ENCODE measurements at places on chromosomes 1 and 21.

- no peak for DNase-seq
Observed at GRCh38 chr21:36551731-36552433, 72.0 kb upstream of the CLDN14 start.

GRCh38 chr1:160328184-160328583 lies 14.9 kb downstream of the COPA start:
- DNase-seq, result no peak

DNA sequence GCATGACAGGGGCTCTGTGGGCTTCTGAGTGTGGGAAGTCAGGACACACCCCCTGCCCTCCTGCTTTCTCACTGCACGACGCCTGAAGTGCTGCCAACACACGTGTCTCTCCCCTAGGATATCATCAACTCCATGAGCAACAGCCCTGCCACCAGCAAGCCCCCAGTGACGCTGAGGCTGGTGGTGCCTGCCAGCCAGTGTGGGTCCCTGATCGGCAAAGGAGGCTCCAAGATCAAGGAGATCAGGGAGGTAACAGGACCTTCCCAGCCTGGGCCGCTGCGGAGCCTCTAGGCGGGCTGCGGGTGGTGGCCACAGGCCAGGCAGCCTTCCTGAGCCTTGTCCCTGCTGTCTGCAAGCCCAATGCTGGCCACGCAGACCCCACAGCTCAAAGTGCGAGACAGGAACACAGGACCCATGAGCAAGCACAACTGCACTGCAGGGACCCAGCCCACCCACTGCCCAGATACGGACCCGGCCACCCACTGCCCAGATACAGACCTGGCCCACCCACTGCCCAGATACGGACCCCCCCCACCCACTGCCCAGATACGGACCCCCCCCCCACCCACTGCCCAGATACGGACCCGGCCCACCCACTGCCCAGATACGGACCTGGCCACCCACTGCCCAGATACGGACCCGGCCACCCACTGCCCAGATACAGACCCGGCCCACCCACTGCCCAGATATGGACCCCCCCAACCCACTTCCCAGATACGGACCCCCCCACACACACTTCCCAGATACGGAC lies 72.2 kb upstream of the COL6A1 start:
- no peak for DNase-seq

- no peak for DNase-seq
Observed at GRCh38 chr1:76925825-76926224, 58.5 kb downstream of the ST6GALNAC5 start.

DNA sequence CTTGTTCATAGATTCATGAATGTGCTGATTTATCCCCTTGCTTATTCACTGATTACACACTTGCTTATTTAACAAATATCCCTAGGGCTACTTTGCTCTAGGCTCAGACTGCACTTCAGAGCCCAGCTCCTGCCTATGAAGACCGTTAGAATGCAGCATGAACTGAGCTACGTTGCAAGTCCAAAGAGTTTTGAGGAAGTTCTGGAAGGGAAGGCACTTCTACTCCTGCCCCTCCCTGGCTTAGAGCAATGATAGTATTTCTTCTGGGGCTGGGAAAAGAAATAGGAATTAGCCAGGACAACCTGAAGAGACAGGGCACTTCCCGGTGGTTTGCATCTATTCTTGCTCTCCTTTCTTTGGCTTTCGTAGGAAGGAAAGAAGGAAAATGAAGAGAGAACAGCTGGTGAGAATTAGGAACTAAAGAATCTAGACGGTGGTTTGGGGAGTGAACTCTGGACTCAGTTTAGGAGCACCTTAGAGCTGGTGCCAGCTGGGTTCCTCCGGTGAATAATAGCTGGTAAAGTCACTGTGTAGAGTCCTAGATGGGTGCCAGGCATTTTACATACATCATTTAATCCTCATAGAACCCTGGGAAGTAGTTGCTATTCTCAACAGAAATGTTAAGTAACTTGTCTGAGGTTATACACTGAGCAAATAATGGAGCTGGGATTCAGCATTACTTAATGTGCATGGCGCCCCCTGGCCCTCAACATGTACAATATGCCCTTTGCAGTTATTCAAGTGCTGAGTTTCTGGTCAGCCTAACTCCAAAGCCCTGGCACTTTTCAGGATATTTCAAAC lies 65.9 kb downstream of the NDUFS5 start:
- no peak for DNase-seq

DNA sequence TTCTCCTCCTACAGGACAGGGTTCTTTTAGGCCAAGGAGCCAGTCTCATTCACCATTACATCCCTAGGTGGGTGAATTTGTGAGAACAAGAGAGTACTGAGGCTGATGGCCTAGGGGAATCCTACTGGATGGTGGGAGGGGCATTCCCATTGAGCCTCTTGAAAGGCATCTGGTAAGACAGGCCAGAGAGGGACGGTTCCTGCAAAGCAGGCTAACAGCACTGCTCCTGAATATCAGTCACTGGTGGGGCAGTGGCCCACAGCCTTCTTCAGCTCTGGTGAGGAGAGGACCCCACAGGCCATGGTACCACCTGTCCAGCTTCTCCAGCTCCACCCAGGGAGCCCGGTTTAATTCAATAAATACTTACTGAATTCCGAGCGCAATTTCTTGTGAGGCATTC lies 125.9 kb upstream of the EDN2 start:
- DNase-seq, result no peak

- no peak for DNase-seq
Observed at GRCh38 chr1:30312226-30312625, 411.2 kb downstream of the MATN1 start.

DNA sequence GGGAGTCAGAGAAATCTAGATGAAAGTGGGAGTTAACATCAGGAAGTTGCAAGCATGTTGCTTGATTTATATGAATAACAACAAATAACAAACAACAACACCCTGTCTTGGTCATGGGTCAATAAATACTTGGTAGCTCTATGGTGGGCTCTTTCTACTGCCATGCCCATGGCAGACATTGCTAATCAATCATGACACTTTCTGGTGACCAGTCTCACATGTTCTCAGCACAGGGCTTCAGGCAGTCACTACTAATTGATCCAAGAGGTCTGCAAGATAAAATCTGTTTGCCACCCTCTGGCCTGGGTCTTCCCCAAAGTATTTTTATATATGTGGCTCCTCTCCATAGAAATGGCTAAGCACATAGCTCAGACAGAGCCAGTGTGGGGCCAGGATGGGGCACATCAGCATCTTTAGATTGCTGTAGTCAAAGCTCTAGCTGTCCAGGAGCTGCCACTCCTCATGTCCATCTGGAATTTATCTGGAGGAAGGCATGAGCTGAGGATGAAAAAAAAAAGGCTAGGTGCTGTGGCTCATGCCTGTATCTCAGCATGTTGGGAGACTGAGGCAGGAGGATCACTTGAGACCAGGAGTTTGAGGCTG lies 51.2 kb downstream of the STUM start:
- no peak for DNase-seq

DNA sequence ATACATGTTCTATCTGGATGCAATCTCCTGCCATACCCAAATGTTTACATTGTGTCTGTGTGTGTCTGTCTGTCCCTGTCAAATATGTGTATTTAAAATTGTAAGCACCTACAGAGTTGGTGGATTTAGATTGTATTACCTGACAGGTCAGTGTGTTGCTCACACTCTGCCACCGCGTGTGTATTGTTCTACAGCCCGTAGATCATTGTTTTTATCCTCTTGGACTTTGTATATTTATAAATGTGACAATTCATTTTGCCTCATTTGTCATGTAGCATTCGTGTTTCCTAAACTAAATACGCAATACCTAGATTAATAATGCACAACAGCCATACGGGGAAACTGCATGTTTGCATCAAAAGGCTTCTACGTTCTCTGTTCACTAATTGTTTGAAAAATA lies 634 bp downstream of the ALG14 start:
- no peak for DNase-seq

DNA sequence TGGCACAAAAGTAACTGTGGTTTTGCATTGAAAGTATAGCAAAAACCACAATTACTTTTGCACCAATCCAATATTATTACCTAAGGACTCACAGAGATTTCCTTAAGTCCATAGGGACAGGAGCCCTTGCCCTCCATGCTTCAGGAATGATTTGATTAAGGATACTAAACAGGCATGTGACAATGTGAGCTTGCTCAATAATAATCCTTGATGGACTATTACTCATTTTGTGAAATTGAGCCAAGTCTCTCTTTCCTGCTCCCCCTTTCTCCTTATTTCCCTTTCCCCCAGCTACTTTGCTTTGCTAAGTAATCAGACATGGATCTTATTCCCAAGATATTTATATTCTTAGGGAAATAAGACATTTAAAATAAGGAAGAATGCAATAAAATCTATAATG lies 21.6 kb upstream of the RGL1 start:
- no peak for DNase-seq

DNA sequence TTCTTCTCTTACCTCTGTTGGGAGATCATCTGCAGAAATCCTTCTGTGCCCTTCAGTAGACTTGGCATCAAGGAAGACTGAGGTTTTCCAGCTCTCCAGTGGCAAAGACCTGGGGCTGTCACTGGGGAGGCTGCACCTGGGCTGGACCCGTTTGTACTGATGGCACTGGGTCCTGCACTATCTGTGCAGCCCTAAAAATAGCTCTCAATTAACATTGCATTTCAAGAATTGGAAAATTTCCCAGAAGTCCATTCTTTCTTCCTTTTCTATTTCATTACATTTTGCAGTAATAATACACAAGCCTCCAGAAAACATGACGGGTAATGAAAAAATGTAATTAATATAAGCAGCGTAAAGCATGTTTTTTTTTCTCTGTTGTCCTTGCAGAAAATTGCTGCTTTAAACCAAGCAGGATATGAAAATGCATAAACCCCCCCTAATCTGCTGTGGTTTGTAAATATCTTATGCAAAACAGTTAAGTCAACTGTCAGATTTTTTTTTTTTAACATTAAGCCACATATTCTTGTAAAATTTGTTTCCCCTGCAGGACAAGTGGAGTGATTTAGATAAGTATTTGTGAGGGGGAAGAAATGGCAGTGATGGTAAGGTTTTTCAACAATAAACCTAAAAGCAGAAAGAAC lies 64.9 kb downstream of the LMO4 start:
- DNase-seq, result no peak

DNA sequence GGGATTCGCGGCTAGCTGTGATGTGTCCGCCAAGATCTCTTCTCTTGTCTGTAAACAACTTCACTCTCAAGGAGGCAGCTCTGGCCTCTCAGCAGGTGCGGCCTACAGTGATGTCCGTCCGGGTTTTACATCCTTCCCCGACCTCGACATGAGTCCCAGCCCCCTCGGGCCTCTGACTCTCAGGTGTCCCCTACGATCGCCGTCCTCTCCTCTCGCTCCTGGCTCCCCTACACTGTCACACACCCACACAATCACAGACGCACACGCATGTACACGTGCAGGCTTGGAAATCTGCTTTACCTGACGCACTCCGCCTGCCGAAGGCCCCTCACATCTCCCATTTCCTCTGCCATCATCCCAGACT lies 797 bp upstream of the RSPH1 start:
- no peak for DNase-seq

- no peak for DNase-seq
Observed at GRCh38 chr1:172414331-172414730, 6.2 kb upstream of the C1orf105 start.

DNA sequence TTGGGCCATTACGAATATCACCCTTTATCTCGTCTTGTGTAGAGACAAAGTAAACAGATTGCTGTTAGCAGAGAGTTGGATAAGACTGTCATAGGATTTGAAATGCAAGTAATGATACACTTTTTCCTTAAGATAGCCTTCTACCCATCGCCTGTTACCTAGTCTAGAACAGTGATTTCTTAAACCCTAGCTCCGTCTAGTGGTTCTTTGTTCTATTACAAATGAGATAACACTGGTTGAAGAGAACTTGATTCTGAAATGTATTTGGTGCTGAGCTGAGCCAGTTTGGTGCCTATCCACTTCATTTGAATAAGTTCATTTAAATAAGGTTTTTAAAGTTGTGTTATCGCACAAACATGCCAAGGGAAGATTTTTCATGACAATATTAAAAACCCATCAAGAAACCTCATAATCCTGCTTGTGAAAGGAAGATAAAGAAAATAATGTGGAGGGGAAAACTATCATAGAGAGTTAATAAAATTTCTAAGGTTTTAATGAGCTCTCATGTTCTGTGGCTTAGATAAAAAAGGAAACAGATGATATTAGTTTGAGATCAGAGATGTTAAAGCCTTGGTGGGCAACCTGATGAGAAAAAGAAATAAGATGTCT lies 1.5 kb upstream of the KCNH1 start:
- DNase-seq, result no peak

DNA sequence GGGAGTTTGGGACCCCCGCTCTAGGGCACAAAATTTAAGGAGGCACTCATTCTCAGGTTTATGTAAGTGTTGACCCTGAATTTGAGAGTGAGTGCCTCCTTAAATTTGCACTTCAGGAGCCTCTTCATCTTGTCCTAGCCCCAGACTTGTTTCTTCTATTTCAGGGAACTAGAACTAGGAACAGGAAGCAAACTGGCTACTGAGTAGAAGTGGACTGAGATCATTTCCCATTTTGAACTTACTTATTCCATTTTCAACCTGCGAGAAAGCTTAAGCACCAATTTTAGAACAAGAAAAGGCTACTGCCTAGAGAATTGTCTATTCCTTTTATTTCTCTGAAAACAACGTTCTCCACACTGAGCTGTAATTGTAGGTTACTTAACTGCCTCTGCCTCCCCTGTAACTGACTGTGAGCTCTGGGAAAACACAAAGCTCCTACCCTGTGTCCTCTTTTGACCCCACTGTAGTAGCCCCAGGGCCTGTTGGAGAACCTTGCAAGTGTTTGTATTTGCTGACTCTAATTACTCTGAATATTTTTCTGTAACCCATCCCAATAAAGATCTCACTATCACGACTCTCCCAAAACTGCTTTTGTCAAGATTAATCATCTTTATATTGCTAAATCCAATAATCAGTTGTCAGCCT lies 2.5 kb downstream of the PPT1 start:
- DNase-seq, result no peak

DNA sequence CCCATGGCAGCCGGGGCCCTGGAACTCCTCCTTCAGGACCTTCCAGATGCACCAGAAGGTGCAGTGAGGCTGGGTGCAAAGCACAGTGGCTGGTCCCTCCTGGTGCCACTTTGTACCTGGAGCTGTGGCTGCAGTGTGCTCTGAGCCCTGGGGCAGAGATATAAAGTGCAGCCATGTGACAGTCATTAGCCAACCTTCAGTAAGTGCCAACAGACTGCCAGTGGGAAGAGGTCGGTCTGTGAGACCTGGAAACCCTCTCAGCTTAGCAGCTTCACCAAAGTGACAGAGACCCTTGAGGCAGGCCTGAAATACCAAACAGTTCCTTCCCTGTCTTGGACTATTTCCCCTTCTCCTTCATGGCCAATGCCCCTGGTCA lies 26.7 kb upstream of the NGF start:
- DNase-seq, result no peak

Data from cortex of kidney (tissue), 1 donor.